ENCODE measurements at places on chromosomes 2 and 18.

DNA sequence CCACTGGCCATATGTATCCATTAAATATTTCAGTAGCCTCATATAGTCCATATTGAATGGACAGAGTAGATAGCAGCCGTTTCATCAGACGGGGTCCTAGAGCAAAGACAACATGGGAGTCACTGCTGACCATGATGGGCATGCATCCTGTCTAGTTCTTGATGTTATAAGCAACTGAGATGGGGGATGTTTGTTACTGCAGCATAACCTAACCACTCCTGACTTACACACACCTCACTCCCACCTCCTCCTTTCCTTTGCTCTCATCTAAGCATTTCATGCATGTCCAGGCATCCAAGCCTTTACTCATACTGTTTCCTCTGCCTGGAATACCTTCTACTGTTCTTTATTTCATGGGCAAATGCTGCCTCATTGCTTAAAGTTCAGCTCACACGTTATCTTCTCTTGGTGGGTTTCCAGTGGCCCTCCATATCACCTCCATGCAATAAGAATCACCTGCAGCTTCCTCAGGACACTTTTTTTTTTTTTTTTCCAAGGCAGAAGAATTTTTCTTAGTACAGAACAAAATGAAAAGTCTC is 87.8 kb downstream of the DDX1 start:
- no peak for DNase-seq

DNA sequence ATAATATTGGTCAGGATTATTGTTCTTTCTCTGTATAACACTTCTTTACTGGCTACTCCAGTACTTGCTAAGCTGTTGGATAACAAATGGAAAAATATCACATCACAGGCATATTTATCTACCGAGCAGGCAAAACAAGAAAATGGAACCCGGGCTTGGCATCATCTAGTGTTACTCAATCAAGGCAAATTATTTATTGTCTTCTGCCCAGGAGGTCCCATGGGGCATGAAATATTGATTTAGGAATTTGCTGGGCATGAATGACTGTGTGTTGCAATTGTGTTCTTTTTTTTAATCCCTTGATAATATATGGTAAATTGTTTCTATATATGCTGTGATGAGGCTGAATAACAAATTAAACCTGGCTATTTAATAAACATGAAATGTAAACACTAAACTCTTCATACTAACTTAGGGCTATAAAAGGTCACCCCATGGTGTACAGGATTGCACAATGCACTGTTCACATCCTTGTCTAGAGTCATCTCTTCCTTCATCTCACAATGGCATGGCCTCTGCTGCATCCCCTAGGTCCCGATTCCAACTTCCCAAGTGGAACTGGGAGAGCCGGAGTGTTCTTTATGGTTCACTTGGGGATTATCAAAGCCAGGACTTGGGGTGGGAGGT is 2.2 kb upstream of the PARD3B start:
- no peak for DNase-seq

DNA sequence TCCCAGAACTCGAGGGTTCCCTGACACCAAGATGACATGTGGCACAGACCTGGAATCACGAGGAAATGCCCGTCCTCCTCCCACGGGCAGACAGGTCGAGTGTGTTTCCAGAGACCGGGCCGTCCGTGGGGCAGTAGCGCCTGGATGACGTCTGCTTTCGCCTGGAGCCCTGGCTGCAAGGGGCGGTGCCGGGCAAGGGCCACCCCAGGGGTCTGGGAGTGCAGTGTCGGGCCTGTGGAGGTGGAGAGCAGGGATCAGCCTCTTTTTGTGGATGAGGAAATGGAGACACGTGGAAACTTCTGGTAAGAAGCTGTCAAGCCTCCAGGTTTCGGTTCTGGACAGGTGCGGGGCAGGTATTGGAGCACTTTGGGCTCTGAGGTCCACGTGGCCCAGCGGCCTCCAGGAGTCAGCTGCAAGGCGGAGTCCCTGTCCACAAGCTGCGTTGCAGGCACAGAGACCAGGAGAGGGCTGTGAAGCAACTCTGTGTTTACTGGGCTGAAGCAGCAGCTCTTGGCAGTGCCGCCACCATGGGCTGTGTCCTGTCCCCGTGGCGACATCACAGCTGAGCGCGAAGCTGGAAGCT is 25.6 kb downstream of the NFATC1 start:
- no peak for DNase-seq

DNA sequence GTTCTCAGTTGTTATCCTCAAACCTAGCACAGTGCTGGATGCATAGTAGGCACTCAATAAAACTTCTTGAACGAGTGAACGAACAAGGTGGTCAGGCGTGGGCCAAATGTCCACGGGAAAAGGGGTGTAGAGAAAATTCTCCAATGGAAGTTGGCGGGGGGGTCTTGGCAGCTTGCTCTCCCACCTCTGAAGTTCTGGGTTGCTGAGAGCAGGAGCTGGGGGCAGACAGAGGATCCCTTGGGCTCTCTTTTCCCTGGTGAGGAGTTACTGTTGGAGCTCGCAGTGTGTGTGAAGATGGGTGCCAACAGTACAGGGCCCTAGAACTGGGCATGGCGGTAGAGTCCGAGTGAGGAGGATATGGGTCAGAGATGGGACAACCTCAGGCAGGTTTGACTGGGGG is 2.3 kb upstream of the CRYBA2 start:
- no peak for DNase-seq

DNA sequence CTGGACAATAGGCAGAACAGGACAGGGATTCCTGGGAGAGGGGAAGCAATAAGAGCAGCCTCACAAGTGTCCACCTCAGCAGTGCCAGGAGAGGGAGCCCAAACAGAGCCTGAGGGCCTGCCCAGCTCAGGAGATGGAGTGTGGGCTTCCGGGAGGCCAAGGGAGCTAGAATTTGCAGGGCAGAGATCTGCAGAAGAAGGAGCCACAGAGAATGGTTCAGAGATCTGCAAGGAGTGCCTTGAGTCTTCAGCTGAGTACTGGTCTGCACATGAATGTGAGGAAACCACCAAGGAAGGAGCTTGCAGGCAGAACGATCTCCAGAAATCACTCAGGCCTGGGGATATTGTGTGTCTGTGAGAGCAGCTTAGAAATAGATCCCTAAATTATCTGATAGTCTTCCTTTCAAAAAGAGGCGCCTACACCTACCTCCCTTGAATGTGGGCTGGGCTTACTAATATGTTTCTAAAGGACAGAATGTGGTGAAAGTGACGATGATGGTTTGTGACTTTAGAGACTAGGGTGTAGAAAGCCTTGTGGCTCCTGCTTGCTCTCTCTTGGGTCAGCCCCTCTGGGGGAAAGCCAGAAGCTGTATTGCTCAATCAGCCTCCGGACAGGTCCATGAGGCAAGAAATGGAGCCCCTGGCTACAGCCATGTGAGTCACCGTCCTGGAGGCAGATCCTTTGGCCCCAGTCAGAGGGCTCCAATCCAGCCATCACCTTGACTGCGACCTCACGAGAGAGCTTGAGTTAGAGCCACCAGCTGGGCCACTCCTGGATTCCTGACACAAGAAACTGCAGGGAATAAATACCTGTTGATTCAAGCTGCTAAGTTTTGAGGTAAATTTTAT is 7.6 kb upstream of the LPIN1 start:
- DNase-seq = peak; percentile 81

DNA sequence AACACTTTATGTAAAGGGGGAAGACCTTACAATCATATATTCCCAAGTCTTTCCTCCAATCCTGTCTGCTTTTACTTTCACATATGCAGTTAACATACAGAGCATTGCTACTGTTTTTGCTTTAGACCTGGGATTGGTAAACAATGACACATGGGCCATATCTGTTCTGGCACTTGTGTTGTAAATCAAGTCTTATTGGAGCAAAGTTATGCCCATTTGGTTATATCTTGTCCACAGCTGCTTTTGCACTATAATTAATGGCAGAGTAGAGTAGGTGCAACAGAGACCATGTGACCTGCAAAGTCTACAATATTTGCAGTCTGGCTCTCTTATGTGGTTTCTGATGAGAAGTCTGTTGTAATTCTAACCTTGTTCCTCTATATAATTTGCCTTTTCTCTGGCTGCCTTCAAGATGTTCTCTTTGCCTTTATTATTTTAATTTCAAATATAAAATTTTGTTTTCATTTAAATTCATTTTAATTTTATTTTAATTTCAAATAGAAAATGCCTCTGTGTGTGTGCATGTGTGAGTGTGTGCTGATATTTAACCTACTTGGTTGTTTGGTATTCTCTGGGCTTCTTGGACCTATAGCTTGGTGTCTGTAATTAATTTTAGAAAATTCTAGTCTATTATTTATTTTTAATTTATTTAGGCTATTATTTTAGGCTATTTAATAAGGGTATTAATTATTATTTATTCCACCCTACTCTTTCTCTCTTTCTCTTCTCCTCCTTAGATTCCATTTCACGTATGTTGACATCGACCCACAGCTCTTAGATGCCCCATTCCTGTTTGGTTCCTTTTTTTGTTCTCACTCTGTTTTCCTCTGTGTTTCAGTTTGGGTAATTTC is 16.8 kb upstream of the LPIN1 start:
- DNase-seq = no peak

GRCh38 chr2:219430633-219431615 is 3.7 kb upstream of the SPEG start:
- DNase-seq = no peak

DNA sequence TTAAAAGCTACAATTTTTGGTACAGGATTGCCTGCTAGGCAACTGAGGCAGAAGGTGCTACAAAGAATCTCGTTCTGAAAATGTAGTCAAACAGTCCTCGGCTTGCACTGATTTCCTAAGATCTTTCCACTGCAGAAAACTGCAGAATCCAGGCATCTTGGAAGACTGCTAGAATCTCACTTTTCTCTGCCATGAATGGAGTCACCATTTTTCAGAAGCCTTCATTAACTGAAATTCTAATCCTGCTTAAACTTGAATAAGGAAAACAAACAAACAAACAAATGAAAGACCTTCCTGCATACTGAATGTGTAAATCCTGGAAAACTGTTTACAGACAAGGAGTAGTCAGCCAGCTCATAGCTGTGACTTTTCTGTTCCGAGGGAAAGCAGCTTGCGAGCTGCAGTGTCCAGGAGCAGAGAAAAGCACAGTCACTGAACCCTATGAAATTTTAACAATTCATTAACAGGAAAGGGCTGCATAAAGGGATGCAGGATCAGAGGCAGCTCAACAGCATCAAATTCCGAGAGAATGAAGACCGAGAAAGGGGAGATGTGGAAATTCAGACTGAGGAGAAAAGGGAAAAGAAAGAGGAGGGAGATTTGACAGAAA is 210.5 kb upstream of the PIK3C3 start:
- DNase-seq = no peak

DNA sequence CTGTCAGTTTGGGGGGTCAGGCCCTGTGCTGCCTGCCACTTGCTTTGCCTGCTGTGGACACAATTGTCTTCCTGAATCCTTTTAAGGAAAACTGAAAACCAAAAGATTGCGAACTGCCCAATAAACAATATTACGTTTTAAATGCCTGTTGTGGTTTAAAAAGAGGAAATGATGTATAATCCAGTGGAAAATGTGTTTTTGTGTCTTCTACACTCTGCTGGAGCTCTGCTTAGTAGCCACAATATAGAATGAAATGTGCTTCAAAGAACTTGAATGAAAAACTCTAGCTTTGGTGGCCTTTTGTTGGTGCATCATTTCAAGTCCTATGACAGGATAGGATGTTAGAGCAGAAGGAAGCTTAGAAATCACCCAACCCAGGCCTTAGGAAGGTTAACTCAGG is 23.2 kb upstream of the CABYR start:
- DNase-seq = no peak

DNA sequence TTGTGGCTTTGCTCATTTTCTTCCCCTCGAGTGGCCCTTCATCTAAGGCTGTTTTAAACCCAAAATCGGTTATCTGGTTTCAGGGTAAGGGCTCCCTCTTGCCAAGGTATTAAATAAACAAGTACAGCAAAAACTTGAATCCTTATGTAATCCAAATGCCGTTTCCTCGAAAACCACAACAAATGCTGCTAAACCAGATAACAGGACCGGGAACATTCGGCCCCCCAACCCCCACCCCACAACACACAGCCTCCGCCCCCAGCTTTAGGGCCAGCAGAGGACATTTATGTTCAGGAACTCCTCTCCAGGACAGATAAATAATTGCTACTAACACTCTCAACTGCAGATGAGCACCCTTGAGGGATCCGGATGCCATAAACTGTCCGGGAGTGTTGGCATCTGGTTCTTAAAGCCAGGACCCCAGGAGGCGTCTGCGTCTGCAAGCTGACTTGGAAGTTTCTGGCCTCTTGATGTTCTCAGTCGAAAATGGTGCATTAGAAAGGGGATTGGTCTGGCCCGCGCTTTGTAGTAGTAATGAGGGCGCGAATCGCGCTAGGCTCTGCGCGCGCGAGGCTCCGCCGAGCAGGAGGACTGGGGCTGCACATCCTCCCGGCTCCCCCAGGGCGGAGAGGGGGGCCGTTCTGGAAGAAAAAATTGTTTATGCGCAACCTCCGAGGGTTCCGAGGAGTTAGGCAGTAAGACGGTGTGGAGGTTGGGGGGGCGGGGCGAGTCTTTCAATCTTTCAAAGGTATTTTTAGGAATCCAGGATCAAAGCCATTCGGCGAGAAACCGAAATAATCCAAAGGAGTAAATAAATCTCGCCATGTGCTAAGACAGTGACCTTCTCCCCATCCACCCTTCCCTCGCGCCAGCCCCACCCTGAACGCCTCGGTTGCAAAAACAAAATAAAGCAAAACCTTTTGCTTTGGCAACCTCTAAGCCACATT is 3.9 kb upstream of the ID2 start:
- DNase-seq = peak; percentile 76

DNA sequence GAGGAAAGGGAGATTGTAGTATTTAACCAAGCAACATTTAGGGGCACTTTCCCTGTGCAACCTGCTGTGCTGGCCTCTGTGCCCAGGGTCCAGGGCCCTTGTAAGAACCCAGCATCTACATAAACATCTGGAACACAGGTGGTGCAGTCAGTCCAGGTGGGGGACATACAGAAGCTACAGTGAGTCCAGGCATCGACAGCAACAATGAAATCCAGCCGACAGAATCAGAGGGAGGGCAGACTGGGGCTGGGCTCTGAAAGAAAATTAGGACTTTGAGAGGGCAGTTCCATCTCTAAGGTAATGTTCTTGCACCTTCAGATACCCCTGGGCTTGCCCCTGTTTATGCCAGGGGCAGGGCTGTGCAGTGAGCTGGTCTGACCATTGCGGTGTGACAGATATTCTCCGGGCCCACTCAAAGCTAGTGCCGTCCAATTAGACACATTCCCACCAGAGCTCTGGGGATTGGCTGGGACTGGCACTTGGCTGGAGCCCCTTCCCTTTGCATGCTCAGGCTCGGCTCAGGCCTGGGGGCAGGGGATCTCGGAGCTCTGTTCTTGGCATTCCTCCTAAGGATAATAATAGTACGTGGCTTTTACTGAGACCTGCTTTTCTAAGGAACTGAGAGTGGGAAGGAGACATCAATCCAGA is 5.4 kb downstream of the LBH start:
- no peak for DNase-seq

GRCh38 chr2:85887566-85888019 is 1.2 kb downstream of the ST3GAL5 start:
- DNase-seq = peak; percentile 75
